ENCODE measurements at places on chromosomes 1 and 21.
A peak's percentile ranks its signal among the peaks of the same experiment; 100 is the strongest.

DNA sequence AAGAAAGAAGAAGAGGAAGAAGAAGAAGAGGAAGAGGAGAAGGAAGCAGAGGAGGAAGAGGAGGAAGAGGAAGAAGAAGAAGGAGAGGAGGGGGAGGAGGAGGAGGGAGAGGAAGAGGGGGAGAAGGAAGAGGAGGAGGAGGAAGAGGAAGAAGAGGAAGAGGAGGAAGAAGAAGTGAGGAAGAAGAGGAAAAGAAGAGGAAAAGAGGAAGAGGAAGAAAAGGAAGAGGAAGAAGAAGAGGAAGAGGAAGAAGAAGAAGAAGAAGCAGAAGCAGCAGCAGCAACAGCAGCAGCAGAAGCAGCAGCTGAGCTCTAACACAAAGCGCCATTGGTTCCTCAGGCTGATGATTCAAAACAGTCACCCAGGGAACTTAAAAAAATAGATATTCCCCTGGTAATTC lies 34.0 kb downstream of the DNAI4 start:
- no peak for DNase-seq

DNA sequence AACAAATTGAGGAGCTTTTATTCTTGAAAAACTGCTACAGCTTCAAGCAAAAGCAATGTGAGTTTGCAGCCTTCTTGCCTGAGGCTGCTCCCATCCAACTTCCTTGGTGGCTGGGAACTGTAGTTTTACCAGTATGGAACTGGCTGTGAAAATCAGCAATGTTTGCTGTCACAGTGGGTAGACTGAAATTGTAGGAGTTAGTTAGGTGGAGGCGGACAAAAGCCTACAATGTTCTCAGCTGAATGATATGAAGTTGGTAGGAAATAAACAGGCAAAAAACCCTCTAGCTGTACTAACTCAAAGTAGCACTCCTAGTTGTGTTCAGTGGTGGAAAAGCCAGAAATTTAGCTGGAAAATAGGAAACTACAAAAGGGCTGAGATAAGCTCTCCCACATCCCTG lies 18.5 kb downstream of the HAX1 start:
- DNase-seq, result no peak

DNA sequence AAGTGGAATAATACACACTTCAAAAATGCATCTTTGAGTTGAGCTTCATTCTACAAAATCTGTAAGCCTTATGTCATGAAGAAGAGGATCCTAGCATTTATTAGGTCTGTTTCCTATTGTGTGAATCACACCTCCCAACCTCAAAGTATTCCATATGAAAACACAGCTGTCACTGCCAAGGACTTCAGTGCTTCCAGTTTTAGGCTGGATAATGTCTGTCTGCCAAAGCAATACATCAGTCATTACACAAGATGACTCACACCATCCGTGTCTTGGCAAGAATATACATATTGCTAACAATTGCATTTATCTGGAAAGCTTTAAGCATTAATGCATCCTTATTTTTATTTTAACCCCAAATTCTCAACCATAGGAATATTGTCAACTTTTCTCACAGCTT lies 125.7 kb upstream of the TMPRSS15 start:
- no peak for DNase-seq

- no peak for DNase-seq
Observed at GRCh38 chr1:10629091-10629815, 154.5 kb downstream of the PEX14 start.

GRCh38 chr1:43980255-43981134 lies 1.5 kb downstream of the B4GALT2 start:
- no peak for DNase-seq

GRCh38 chr1:209855623-209856022 lies 27.9 kb downstream of the UTP25 start:
- DNase-seq, result no peak

GRCh38 chr1:59142311-59143132 lies 154.4 kb upstream of the FGGY start:
- DNase-seq, result no peak

DNA sequence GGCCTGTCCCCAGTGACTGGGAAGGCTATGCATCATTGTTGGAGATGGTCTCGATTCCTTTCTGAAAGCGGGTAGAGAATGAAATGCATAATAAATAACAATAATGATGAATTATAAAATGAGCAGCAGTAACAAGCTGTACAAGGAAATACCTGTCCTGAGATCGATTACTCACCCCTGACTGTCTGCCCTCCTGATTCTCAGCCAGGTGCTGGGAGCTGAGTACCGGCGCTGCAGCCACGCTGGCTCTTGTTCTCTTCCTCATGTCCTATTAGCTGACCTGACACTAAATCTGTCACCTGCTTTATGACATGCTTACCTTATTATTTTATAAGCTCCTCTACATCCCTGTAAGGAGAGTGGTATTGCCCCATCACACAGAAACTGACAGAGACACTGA lies 3.4 kb downstream of the AGPAT3 start:
- no peak for DNase-seq

- no peak for DNase-seq
Observed at GRCh38 chr1:236540813-236541465, 17.2 kb downstream of the LGALS8 start.

DNA sequence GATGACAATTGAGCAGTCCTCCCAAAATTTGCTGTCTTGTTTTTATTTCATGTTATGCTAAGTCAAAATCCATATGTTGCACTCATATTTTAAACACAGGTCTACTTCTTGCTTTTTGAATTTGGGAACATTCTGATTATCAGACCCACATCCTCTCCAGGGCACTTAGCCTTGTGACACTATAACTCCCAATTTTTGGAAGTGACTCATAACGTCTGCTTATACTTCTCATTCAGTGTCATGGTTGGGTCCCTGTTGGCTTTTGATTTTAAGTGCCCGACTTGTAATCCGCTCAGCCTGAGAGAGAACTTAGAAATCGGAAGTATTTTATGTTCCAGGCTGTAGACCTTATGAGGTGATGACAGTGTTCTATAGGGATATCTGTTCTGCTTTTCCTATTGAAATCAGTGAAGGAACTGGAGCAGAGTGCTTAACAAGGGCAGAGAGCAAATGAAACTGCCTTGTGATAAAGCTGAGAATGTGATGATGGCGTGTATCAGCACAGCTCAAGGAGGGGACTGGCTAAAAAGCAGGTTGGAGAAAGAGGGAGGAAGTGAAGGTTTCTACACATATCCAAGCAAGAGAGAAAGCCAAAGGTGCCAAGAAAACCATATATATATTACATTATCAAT lies 136.0 kb downstream of the HLX start:
- DNase-seq, result no peak

GRCh38 chr1:220962031-220962751 lies 82.9 kb downstream of the HLX start:
- no peak for DNase-seq

- DNase-seq, result no peak
Observed at GRCh38 chr1:62234688-62235087, 40.0 kb downstream of the L1TD1 start.

DNA sequence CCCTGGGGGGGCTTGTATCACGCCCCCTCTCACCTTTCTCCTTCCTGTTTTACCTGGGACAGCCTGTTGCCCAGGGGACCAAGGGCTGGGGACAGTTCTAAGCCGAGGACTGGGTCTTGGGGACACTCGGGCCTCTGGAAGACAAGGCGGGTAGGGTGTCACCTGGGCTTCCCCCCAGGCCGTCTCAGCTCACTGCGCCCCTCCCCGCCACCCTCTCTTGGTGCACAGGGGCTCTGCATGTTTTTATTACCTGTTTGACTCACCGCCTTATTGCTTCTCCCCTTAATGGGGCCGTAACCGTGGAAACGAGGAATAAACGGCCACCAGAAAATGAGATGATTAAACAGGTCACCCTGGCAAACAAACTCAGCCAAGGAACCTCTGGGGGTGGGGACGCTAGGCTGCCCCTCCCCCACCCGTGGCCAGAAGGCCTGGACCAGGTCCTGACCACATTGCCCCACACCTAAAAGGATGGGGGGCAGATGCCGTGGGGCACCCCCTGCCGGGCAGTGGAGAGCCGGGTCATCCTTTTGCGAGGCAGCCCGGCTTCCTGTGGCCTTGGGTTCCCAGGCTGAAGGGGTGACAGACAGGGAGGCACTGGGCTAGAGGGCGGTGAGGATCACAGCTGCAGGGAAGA lies 109.9 kb downstream of the CASZ1 start:
- DNase-seq, result no peak

DNA sequence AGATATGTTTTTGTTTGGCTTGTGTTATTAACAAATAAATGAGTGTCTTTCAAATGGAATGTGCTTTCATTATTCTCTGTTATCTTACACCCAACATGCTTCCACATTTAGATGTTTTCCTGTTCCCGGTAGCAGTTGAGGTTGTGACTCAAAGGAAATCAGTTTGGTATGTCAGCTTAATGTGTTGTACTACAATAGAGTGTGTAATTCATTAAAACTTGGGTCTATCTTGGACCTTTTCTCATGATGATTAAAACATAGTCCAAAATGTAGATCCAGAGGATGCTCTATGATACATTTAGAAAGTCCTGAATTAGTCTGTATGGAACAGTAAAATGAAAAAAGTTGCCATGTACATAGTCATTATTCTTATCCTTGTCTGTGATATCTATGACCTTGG lies 26.7 kb downstream of the RTCA start:
- no peak for DNase-seq

GRCh38 chr1:147292631-147293251 lies 50.3 kb downstream of the CHD1L start:
- DNase-seq, result no peak

DNA sequence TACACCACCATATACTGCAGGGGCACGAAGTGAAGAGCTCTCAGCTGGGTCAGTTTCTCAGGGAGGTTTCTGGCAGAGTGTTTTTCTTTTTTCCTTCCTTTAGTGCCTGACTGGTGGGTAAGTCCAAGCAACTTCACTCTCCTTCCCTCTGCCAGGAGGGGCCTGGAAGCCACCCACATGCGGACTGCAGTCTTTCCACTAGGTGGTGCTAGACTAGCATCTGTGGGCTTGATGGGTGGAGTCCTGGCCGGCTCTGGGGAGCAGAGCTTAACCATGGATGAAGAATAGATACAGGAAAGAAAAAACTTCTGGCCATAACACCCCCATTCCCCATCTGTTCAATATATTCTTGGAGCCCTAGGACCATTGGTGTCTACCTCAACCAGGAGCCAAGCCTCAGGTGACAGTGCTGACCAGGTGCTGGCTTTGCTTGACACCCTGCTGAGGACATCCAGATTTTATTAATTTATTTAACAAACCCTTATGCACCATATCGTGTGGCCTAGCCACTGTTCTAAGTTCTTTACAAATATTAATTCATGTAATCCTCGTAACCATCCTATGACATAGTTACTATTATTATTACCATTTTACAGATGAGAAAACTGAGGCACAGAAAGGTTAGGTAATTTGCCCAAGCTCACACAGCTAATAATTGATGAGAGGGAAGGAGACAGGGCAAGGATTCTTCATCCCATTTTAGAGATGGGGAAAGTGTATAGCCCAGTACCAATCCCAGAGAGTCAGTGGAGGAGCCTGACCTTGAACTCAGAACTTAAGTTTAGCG lies 126.7 kb upstream of the CSF3R start:
- peak; percentile 32 for DNase-seq

- no peak for DNase-seq
Observed at GRCh38 chr1:172746091-172746949, 87.4 kb downstream of the FASLG start.

DNA sequence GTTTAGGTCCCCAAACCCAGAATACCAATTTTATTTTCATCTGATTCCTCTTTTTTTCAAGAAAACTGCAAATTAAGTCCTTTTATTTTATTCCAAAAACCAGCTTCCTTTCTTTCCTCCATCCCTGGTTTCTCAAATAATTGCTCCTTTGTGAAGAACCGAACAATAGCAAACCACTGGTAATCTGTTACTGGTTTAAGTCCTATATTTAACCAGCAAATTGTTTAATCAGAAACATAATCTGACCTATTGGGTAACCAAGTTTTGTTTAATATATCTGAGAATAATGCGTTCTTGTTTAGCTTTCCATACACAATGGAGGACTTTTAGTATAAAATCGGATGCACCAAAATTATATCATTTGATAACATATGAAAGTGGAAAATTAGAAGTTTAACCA lies 13.2 kb upstream of the DDR2 start:
- DNase-seq, result no peak

DNA sequence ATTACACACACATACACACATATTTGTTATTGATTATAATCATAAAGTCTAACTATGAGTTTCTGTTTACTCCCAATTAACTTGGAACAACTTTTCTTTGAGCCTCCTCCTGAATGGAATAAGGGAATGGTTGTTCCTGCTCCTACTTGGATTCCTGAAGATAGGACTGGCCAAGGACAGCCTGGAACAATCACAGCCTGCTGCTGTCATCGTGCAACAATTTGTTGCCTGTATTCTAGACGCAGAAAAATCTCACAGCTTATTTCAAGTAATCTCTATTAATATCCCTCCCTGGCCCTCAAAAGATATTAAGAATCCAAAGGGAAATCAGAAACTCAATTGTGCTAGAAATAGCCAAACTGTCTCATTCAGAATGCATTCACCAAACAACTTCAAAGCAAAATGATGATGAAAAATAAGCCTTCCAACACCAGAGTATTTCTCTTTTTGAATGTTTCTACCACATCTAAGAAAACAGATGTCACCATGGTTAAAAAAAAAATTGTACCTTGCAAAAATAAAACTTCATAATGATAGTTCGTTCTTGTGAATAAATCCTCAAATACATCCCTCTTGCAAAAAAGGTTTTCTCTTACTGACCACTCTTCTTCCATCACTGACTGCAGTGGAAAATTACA lies 30.9 kb downstream of the RCAN1 start:
- DNase-seq, result no peak

- no peak for DNase-seq
Observed at GRCh38 chr1:121458291-121459048, 273.7 kb downstream of the SRGAP2C start.

GRCh38 chr1:113534130-113534817 lies 144.0 kb downstream of the MAGI3 start:
- no peak for DNase-seq

DNA sequence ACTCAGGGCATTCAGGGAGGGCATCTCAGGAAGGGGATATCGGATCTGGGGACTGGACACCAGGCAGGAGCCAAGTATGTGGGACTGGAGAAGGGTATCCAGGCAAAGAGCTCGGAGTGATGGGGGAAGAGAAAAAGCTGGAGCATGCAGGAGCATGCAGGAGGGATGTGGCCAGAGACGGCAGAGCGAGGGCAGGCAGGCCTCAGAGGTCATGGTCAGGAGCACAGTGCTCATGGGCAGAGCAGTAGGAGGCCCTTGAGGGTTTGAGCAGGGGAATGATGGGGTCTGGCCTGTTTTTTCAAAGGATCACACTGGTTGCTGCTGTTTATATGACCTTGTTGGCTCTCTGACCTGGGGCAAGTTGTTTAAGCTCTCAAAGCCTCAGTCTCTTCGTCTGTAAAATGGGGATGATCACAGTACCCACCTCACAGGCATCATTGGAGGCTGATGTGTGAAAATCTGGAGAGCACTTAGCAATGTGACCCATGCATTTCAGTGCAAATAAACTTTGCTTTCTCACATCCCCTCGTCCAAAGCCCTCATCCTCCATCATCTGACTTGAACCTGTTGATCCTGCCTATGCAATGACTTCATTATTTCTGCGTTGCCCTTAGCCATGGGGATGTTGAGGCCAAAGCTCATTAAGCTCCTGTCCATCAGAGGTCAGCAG lies 273.1 kb downstream of the MATN1 start:
- no peak for DNase-seq
